NCI-H1694 (cell line): ENCODE measurements at places on chromosomes 13 and 19.

DNA sequence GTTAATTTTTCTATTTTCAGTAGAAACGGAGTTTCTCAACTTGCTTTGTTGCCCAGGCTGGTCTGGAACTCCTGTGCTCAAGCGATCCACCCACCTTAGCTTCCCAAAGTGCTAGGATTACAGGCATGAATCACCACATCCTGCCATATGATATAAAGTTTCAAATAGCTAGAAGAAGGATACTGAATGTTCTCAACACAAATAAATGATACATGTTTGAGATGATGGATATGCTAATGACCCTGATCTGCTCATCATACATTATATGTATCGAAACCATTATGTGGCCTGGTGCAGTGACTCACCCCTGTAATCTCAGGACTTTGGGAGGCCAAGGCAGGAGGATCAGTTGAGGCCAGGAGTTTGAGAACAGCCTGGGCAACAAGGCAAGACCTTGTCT lies 11.5 kb downstream of the CIB3 start:
- DNase-seq: no peak

GRCh38 chr13:106610486-106610885 lies 42.5 kb upstream of the ARGLU1 start:
- no peak for DNase-seq

- DNase-seq: no peak
These were observed 659 bp downstream of the GNA11 start for GRCh38 chr19:3094601-3095440.

GRCh38 chr13:106617561-106617960 lies 49.6 kb upstream of the ARGLU1 start:
- no peak for DNase-seq

DNA sequence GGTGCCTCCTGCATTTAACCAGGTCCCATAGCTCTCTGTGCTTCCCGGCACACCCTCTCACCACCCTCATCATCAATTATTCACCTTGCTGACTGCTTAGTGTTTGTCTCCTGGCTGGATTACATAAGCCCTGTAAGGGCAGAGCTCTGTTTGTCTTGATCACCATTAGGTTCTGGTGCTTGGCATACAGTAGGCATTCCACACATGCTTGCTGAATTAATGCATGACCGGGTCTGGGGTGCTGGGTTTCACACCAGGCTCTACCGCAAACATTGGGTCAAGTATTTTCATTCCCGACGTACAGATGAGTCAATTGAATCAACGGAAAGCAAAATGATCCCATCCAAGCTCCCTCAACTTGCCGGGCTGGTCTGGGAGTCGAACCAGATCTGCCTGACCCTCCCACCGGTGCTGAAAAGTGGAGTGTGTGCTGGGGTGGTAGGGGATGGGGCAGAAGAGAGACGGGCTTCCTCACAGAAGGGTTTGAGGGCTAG lies 28.5 kb downstream of the VAV1 start:
- no peak for DNase-seq

DNA sequence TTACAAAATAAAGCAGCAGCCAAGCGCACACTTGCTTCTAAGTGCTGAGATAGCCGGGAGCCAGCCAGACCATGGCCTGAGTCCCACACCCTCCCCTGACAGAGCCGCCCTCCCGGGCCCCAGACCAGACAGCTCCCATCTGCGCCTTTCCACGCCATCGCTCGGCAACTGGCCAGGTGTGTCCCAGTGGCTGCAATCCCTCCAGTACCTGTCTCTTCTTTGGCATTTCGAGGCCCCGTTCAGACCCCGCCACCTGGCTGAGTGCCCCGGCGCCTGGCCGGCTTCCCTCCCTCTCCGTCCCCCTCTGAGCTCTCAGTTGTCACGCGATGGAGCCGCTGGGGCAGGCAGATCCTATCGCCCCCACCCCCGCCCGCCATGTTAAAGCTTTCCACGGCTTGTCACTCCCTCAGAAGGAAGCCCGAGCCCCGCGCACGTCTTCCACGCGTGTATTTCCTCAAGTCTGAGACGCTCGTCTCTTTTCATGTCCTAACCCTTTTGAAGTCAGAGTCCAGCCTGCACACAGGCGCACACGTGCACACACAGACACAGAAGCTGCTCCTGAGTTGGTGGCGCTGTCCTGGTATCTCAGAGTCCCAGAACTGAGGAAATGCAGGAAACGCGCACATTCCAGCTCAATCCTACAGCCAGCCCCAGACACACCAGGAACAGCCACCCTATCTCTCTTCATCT lies 7.9 kb downstream of the MLLT1 start:
- no peak for DNase-seq

GRCh38 chr19:35013820-35014754 lies 14.0 kb downstream of the GRAMD1A start:
- DNase-seq: no peak

GRCh38 chr19:18865973-18866799 lies 29.8 kb downstream of the CERS1 start:
- DNase-seq: no peak

- DNase-seq: no peak
These were observed 7.4 kb downstream of the ACP5 start for GRCh38 chr19:11570039-11570462.

GRCh38 chr19:29836409-29836825 lies 24.6 kb downstream of the CCNE1 start:
- no peak for DNase-seq

GRCh38 chr19:13094771-13095392 lies 7.8 kb downstream of the LYL1 start:
- DNase-seq: no peak

DNA sequence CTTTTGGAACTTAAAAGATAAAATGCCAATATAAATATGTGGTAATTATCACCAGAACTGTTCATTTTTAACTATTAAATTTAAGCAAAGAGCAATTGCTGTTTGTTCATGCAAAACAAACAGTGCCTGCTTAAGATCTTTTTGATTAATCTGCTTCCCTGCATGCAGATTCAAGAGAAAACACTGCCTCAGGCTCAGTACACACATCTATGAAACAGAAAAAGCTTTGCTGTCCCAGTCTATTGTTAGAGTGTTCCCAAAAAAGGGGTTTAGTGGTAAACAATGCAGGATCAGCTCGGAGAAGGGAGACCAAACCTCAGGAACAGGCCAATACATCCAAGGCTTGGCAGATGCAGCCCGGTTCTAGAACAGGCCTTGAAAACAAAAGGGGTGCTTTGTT lies 49.3 kb upstream of the TDRD3 start:
- DNase-seq: no peak

DNA sequence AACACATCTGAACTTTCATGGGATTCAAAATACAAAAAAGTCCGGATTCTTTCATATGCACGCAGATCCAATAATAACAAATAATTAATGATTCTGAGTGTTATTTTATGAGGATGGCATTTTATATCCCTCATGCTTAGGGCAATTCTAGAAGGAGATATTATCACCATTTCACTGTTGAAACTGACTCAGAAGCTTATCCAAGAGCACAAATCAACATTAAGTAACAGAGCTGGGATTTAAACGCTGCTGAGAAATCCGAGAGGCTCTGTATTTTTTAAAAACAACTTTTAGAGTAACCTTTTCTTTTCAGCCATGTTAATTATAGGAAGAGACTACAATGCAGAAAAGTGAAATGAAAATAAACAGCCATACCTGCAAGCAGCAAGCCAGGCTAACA lies 30.3 kb downstream of the ATP7B start:
- no peak for DNase-seq
